ENCODE measurements at places on chromosomes 1 and 21.

DNA sequence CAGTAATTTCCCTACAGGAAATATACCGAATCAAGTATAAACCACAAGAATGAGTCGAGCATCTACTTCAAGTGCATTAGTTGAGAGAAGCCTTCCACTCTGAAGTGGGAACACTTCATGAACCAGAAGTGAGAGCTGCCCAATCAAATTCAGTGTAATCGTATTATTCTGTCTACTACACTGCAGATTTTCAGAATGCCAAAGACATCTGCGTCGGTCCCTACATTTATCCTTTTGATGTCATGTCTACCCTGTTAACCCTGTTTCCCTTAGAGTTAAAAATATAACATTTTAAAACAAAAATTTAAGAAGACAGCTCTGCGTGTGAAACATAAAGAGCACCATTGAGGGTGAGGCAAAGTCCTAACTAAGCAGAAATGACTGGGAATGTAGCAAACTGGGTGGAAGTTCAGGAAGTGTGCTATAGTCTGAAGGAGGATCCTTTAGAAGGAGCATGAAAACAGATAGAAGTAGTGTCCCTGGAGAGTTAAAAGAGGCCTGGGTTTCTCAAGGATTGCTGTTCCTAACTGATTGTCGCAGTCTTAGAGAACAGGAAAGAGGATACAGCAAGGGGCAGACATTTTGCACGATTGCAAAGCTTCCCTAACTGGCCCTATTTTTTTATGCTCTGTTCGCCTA is 291.2 kb downstream of the PTPRC start:
- no peak for DNase-seq

DNA sequence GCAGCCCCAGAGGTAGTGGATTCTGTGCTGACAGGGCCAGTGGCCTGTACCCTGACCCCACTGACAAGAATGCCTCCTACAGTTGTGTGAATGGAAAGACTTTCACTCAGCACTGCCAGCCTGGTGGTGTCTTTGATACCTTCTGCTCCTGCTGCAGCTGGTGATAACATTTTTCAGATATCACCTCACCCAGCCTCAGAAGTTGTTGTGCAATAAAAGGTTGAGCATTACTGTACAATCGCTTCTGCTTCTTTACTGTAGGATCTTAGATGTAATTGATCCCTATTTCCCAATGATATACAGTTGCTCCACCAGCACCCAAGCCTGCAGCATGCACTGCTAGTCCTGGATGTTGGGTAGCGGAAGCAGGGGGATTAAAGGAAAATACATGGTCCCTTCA is 4.8 kb upstream of the CHIA start:
- no peak for DNase-seq

- no peak for DNase-seq
Measured at GRCh38 chr1:162067466-162067865, 2.0 kb upstream of the NOS1AP start.

DNA sequence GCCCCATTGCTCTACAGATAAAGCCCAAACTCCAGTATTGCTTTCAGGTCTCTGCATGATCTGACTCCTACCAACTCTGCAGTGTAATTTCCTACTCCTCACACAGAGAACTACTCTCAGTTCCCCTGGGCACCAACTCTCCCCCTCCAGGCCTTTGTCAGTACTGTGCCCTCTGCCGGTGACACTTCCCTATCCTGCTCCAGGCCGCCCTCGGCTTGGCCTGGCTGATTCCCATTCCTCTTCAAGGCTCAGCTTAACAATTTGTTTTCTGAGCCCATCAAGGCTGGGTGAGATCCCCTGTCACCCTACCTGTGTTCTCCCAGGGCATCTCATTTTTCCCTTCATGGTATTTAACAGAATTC is 2.6 kb downstream of the SLAMF8 start:
- DNase-seq = no peak

DNA sequence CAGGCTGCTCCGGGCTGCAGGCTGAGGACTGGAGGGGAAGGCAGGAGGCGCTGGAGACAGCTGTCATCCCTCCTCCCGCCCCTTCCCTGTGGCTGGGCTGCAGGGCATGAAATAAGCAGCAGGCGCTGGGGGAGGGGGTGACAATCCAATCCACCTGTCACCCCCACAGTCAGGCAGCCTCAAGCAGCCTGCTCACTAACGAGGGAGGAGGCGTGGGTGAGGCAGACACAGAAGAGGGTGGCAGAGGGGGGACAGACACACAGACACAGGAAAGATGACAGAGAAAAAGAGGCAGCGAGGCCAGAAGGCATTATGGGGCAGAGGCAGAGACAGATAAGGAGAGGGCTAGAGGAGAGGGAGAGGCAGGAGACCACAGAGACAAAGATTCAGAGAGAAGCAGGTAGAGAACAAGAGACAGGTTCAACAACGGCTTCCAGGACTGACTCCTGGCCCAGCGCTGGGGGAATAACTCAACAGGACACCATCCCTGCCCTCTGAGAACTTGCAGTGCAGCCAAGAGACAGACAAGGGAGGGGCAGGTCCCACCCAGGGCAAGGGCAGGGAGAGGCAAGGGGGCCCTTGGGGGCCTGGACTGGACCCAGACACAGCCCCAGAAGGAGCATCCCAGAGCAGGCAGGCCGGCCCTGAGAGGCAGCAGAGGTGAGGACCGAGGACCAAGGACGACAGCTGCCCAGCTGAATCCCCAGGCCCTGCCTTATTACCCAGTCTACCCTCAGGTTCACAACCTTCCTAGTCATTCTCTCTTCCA is 11.2 kb downstream of the MEF2D start:
- DNase-seq = no peak

DNA sequence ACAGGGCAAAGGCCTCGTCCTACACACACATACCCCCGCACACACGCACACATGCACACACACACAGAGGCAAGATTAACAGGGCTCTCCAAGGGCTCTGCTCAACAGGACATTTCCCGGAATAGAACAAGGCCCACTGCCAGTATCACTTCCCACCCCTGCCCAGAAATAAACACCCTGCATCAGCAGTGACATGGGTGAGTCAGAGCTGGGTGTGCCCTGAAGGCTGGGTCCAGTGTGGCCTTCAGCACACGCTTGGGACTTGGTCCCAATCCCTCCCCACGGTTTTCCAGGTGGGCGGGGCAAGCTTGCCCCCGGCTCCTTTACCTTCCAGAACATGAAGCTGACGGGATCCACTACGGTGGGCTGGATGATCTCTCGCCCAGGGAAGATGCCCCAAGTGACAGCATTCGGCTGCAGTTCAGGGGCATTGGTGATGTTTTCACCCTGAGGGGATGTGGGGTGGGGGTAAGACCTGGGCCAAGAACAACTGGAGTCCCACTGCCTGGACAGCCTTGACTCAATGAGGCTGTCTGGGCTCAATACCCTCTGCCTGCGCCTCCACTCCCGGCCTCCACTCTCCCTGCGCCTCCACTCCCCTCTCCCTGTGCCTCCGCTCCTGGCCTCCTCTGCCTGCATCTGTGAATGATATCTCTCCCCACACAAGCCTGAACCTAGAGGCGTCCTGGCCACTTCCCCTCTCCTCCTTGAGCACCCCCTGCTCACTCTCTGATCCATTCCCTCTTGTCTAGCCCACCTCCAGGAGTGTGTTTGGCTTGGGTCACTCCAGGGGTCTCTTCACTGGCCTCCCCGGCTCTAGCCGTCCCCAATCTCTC is 14.7 kb downstream of the MTHFR start:
- DNase-seq = peak; percentile 73

DNA sequence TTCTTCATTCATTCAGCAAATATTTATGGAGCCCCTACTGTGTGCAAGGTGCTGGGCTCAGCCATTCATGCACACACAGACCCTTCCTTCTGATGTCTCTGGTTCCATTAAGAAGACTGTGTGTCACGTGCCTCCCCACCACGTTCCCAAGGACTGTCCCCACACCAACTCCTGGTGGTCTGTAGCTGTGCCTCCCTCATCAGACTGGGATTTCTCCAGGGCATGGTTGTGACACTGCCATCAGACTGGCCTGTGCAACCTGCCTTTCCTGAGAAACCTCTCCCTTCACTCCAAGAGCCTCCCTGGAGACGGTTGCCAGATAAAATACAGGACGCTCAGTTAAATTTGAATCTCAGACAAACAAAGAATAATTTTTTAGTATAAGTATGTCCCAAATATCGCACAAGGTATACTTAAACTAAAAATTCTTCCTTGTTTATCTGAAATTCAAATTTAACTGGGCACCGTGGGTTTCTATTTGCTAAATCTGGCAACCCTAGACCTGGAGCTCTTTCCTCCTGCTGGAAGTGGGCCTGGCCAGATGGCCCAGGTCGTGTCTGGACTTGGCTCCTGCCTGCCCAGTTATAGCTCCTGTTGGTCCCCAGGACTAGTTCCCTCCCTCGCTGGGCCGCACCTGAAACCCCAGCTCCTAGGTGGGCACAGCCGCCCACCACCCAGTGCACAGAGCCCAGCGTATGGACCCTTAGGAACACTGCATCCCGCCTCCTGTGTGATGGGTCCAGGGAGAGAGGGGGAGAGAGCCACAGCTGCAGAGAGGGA is 76.9 kb downstream of the RAP1GAP start:
- DNase-seq = no peak

DNA sequence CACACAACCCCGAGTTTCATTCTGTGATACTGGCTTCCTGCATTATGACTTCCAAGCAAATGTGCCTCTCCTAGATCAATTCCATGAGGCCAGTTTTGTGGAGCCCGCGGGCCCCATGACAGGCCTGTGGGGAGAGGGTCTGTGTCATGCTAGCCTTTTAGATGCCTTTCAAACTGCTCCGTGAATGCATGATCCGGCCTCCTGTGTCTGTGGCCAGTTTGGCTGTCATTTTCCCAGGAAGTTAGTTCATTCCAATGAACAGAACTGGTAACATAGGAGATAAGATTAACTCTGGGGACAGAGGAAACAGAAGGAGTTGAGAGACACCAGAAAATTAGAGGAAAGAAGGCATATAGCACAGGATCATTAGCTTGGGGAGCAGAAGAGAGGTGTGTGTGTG is 3.2 kb downstream of the FNDC7 start:
- DNase-seq = no peak

DNA sequence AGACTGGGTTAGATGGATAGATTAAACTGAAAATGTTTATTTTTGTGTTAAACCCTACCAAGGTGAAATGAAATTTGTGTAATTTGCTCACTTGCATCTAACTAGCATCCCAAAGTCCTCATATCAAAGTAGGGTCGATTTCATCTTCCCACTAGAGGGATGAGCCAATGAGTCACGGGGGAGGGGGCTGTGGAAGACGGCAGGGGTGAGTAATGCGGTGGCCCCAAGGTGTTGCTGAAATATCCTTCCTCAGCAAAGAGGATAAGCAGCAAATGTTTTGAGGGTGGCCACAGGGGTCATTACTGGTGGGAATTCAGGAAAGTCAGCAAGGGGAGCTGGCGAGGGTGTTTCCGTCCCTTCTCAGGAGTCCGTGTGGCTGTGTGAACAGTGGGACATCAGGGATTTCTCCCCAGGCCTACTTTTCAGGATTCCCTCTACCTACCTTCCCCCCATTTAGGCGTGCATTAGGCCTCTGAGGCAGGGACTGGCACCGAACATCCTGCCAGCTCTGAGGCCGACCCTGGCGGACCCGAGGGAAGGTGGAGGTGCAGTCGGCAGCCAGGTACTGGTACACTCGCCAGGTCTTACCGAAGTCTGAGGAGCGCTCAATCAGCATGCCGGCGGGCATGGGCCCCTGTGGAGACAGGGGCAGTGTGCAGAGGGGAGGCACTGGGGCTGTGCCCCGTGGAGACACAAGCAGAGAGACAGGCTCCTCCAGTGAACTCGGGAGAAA is 18.1 kb downstream of the LAMB3 start:
- no peak for DNase-seq

GRCh38 chr1:234621657-234622335 is 11.8 kb upstream of the IRF2BP2 start:
- DNase-seq = no peak

GRCh38 chr1:175209493-175209921 is 16.9 kb upstream of the KIAA0040 start:
- no peak for DNase-seq

- DNase-seq = no peak
Measured at GRCh38 chr1:42417166-42417565, 36.6 kb downstream of the RIMKLA start.

GRCh38 chr21:26587736-26588201 is 14.7 kb upstream of the CYYR1 start:
- no peak for DNase-seq

GRCh38 chr1:54238353-54239034 is 38.5 kb downstream of the MRPL37 start:
- no peak for DNase-seq

DNA sequence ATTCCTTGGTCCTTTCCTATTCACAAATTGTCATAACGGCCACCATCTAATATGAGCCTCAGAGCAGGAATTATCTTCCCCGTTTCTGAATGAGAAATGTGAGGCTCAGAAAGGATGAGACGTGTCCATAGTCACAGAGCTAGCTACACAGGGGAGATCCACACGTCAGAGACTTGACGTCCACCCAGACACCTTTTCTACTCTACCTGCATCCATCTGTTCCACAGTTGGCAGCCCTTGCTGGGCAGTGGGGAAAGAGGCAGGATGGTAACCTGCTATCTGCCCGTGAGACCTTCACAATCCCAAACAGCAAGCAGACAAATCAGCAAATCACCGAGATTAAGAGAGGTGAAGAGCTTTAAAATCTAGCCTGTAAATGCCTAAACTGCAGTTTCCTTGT is 8.4 kb downstream of the RIMS3 start:
- DNase-seq = no peak

GRCh38 chr1:183418696-183419095 is 516 bp upstream of the NMNAT2 start:
- no peak for DNase-seq

GRCh38 chr21:20106368-20106767 is 891.8 kb upstream of the NCAM2 start:
- no peak for DNase-seq

DNA sequence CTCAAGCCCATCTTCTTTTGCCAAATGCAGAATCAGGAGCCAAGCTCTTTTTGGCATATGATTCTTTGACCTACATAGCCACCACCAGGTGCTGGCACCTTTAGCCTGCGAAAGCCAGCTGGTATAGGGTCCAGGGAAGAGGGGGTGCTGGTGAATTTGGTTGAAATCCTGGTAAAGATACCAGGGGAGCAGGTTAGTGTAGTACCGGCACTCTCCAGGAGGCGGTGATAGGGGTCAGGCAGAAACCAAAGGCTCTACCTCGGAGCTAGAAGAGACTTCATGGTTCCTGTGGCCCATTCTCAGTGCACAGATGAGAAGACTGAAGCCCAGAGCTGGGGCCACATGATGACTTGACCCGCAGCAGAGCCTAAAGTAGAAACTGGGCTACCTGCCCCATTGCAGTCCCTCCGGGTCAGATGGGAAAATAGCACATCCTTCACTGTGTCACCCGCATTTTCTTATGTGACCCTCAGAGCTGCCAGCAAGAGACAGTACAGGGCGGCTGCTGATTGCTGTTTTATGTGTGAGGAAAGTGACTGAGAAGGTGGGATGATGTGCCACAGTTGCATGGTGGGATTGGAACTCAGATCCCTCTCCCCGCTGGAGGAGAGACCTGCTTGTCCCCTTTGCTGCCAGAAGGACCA is 36.0 kb upstream of the IL19 start:
- peak; percentile 84 for DNase-seq

- no peak for DNase-seq
Measured at GRCh38 chr1:25727635-25728286, 72.2 kb upstream of the SELENON start.

GRCh38 chr1:53327182-53327913 is 522 bp downstream of the LRP8 start:
- DNase-seq = no peak

All from omental fat pad (tissue), 4 donors.